ENCODE measurements at places on chromosomes 6 and 20.

- DNase-seq = no peak
Measured at GRCh38 chr6:105711216-105711615, 308.3 kb upstream of the PREP start.

GRCh38 chr6:52643158-52643557 lies 27.8 kb upstream of the TMEM14A start:
- no peak for DNase-seq

DNA sequence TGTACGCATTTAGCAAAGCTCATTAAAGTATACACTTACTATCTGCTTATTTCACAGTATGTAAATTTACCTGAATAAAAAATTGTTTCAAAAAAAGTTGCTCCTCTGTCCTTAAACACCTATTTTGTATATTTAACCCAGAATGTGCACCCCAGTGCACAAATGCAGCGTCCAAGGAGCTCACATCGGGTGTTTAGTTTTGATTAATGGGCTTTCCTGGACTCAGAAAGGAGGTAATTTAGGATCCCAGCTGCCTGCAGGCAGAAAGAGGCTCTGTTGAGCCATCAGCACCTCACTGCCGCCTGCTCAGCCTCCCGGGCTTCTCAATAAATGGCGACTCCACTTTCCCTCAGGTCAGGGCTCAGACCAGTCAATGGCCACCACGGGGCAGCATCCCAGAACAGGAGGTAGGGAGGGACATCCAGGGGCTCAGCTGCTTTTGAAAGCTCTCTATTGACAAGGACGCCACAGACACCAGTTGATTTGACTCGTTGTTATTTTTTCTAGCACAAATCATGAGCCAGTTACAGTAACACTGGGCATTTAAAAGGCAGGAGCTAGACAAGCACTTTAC lies 70.2 kb upstream of the TBC1D7 start:
- DNase-seq = no peak

DNA sequence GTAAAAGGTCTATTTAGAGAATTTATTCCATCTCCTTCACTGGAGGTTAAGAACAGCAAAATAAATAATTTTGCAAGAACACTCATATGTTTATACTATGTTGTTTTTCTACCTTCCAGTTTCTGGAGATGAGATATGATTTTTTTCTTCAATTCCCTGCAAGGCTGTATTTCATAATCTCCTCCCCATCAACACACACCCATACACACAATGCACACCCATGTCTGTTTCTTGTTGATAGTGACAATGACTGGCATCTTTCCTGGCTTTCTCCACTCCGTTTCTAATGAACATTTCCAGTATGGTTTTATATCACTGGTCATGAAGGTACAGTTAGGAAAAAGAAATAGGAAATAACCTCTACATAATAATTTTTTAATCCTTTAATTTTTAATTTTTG lies 202.1 kb downstream of the ARHGAP18 start:
- no peak for DNase-seq

GRCh38 chr6:7974565-7974937 lies 64.0 kb upstream of the TXNDC5 start:
- no peak for DNase-seq

DNA sequence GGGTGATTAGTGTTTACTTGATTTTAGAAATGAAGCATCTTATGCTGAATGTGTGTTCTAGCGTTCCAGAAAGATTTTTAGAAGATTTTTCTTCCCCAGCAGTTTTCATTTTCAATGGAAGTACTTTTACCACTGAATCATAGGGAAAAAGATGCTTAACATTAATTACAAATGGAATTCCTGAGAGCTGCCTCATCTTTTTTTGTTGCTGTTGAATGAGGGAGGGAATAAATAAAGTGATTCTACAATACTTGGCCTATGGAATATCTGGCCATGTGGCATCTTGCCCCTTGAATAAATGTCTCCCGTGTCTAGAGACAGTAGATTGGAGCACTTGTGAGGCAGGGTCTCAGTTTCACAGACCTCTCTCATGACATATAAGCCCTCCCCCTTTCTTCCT lies 44.1 kb upstream of the SLC22A1 start:
- no peak for DNase-seq

DNA sequence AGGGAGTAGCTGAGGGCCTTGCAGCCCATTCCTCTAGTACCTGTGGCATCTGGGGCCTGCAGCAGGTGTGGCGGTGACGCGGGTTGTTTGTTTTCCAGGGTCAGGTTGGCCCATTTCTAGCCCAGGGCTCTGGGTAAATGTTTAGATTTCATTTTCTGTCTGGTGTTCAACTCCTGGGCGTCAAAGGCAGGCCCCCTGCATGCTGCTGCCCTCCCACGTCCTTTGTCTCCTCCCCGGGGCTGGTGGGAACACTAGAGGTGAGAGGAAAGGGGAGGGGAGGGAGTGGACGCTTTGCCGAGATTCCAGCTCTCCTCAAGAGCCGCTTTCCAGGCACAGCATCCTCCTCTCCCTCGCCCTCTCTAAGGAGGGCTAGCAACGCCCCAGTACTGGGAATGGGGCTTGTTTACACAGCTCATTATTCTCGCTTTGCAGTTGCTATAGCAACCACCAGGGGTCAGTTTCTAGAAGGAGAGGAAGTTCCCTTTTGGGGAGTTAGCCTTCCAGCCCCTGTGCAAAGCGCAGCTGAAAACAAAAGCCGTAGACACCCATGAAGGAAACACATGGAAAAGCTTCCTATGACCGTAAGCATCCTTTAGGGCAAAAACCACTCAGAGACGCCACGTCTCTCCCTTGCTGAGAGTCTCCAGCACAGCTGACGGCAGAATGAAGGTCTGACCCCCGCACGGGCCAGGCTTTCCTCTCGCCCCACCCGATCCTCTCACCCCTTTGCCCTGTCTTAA lies 170.6 kb downstream of the LY86 start:
- no peak for DNase-seq

GRCh38 chr6:100237821-100238220 lies 226.9 kb downstream of the SIM1 start:
- DNase-seq = no peak

DNA sequence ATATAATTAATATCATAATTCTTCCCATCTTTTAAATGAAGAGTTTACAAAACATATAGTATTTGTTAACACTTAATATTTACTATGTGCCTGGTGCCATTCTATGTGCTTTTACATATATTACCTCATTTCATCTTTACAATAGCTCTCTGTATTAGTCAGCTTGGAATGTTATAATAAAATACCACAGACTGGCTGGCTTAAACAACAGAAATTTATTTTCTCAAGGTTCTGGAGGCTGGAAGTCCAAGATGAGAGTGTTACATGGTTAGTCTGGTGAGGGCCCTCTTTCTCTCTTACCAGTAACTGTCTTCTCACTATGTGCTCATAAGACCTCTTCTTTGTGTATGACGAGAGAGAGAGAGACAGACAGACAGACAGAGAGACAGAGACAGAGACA lies 110.2 kb downstream of the NKAIN2 start:
- no peak for DNase-seq

- DNase-seq = no peak
Measured at GRCh38 chr6:131966443-131966842, 15.3 kb upstream of the CCN2 start.

GRCh38 chr6:152508477-152508876 lies 128.7 kb downstream of the SYNE1 start:
- DNase-seq = no peak

GRCh38 chr6:43014434-43014909 lies 423 bp downstream of the KLHDC3 start:
- no peak for DNase-seq

DNA sequence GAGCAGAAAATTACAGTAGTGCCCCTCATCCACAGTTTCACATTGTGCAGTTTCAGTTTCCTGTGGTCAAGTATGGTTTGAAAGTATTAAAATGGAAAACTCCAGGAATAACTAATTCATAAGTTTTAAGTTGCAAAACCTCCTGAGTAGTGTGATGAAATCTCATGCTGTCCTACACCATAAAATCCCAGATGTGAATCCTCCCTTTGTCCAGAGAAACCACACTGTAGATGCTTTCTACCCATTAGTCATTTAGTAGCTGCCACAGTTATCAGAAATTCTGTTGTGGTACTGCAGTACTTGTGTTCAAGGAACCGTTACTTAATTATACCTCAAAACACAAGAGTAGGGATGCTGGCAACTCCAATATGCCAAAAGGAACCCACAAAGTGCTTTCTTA lies 74.7 kb downstream of the PTCHD4 start:
- no peak for DNase-seq

All from stimulated activated CD4-positive, alpha-beta T cell treated with anti-CD3 and anti-CD28 coated beads, Interleukin-15, amount 100 ng/mL, for 1 hour (primary cell).